ENCODE measurements at places on chromosomes 4 and X. TPM values are rescaled to one million over a fixed set of nuclear protein-coding genes. Genes with fewer than 3 reads are reported as not detected.

GRCh38 chr4:107856901-107857300 is 32.2 kb downstream of the SGMS2 start:
- DNase-seq = no peak

THAP6 gene
- 45.0 TPM for total RNA-seq

DNA sequence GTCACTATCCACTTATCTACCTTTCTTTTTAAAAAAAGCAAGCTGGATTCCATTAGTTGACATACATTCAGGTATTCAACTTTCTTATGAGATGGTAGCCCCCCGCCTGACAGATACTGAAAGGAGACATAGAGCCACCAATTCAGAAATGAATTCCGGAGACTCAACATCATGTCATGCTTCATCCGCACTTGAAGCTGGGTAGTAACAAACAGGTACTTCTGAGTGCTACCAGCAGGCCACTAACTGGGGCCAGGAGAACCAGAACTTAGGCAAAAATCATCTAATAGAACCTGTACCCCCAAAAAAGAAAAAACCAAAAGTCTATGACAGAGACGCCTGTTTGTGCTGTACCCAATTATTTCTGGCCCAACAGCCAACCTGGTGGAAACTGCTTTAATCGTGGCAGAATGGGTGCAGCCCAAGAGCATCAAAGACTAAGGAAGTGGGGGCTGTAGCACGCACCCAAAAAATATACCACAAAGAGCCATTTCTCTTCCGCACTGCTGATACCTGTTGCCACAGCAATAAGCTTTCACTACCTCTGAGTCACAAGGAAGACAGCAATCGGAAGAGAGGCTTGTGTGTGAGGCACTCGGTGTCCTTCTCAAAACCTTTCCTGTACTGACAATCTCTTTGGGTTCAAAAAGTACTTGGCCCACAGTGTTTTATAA is 84.8 kb downstream of the AFAP1 start:
- no peak for DNase-seq

TMLHE gene
- total RNA-seq = 8.5 TPM

DNA sequence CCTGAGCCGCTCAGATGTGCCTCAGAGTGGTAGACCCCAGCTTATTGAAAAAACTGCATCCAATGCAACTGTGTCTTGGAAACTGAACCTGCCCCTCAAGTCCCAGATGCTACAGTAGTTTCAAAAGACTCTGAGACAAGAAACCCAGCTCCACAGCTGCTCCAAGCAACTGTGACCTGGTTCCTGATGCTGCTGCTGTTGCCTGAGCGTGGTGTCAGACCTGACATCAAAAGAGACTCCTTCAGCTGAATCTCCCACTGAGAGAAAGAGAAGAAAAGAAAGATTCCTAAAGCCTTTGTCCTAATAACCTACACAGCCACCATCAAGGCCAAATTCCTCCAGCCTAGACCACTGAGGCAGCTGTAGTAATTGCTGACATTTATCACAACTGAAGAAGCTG is 630.1 kb downstream of the STIM2 start:
- DNase-seq = no peak

- DNase-seq = no peak
Measured at GRCh38 chrX:45324941-45325340, 124.3 kb upstream of the DIPK2B start.

DNA sequence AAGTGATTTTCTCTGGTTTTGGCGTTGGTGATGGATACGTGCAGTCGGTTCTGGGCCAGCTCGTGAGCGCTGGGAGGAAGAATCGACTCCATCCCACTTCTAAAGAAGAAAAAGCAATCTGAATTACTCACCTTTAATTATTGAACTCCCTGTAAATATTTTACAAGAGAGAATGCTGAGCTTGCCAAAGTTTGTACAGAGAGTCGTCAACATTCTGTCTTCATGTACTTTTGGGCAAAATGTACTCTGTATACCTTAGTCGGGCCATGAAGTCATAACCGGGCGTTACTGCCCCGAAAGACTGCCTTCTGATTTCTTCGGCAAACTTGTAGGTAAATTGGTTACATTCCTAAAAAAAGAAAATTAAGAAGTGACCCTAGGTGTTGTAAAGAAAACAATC is 5.5 kb downstream of the PNPLA4 start:
- DNase-seq = no peak

- no peak for DNase-seq
Measured at GRCh38 chrX:100994352-100995281, 25.1 kb downstream of the ARL13A start.

DNA sequence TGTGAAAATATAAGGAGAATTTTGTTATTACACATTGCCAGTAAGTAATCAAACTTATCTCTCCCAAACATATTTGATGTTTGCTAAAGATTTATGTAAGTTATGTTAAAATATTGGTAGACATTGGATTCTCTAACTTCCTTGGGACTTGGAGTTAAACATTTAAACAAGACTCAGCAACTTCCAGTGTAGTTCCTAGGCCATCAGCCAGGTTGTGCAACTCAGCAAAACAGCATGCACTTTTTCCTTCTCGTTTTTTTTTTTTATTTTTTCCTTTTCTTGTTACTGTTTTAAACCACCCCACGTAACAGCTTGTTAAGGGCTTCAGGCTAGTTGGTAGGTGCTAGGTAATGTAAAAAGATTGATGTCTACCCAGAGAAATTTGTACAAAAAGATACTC is 510.4 kb downstream of the ANKRD50 start:
- no peak for DNase-seq

DNA sequence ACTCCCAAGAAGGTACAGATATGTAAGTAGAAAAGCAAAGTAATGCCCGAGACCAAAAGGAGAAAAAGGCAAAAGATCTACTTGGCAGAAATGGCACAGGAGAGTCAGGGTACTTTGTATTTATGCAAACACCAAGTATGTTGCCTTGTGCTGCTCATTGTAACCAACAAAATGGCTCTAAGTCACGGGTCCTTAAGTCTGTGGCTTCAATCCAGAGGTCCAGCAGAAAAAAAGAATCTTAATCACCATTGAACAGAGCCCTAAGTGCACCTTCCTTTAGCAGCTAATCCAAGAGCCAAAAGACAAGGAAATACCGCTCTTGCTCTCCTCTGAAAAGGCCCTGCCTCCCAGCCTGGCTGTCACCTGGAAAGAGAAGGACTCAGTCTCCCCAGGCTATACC is 324.9 kb upstream of the PPARGC1A start:
- no peak for DNase-seq

DNA sequence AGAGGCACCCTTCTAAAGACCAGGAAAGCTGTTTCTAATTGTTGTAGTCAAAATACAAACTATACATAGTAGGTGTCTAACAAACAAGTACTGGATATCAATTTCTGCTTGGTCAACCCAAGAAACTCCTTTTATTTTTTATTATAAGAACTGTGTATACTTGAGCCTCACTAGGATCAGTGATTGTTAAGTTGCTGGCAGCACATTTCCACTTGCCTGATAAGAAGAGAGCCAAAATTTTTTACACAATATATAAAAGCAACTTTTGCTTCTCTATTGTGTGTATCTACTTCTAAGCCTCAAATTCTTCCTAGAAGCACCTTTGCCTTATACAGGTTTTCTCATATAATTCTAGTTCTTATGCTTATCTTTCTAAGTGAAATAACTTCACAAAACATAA is 703.0 kb upstream of the EPHA5 start:
- DNase-seq = no peak

DNA sequence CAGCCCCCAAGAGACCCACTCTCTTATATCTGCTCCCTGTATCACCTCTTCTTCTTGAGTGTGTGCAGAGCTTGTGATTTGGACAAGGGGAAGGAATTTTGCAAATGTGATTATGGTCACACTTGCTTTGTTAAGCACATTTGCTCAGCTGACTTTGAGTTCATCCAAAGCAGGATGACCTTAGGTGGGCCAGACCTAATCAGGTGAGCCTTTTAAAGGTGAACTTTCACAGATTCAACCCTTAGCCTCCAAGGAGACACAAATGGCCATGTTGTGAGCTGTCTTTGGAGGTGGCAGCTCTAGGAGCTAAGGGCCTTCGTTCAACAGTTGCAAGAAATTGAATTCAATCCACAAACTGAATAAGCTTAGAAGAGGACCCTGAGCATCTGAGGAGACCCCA is 147.8 kb downstream of the DEFB131A start:
- no peak for DNase-seq

GAGE1 gene
- total RNA-seq = not detected

DNA sequence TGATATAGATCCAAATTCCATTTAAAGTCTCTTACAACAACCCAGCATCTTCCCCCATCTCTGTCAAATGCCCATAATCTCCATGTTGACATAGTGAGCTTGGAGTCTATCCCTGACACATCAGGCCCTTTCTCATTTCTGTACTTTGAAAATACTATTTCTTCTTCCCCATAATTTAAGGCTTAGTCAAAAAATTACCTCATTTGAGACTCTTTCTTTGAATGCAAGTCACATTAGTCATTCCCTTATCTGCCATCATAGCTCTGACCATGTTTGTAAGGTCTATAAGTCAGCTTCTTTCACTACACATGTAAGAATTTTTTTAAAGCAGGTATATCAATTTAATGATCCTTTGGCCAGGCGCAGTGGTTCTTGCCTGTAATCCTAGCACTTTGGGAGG is 99.9 kb downstream of the DDX60 start:
- DNase-seq = no peak

DNA sequence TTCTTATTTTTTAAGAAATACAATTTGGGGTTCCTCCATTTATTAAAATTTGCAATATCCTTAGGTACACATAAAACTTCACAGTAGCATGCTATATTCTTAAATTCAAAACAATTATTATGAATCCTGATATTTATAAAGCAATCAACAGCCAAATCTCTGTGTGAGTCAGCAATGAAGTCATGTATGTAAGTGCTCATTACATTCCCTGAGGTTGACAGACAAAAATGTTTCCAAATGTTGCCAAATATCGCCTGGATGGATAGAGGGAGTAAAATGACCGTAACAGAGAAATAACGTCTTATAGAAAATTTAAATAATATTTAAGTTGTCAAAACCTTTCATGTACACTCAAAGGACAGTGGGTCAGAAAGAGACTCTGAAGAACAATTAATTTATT is 220.0 kb downstream of the PCDH18 start:
- DNase-seq = no peak

GRCh38 chr4:38716256-38716655 is 52.3 kb downstream of the KLF3 start:
- no peak for DNase-seq

EVC2 gene
- 8.9 TPM for total RNA-seq

GRCh38 chrX:119698845-119699244 is 5.9 kb upstream of the SEPTIN6 start:
- DNase-seq = no peak

DNA sequence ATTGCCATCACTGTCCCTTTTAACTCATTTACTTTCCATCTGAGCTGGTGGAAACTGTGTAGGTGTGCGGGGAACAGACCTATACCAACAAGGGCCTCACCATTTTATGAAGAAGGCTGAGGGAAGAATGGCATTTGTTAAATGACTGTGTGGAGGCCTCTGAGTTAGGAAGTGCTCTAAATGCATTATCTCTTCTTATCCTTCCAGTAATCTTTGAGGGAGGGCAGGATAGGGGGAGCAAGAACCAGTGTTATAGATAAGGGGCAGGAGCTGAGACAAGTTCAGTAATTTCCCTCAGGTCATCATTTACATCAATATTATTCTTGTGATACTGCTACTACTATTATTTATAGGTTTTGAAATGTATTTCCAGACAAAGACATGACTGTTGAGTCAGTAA is 122.4 kb upstream of the PDLIM3 start:
- DNase-seq = no peak

Measured in suprapubic skin (tissue), 4 donors.